CD4-positive, CD25-positive, alpha-beta regulatory T cell (primary cell): ENCODE measurements at places on chromosomes 16 and 17.

DNA sequence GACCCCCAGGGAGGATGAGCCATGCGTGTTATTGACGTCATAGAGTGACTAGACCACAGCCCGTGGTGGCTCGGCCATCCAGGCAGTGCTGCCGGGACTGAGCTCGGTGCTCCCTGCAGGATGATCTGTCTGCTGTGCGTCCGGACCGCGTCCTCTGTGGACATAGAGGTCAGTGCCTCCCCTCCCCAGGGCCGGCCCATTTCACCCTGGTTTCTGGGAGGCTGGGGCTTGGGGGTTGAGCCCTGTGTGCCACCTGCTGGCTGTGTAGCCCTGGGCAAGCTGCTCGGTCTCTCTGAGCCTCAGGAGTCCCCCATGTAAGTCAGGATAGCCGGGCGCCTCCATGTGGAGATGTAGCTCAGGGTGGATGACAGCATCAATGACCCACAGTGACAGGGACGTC is 8.3 kb downstream of the TSC2 start:
- H3K4me3 ChIP-seq = no peak overlapping the region
- H3K36me3 ChIP-seq = peaks cover 30% of the 10 kb centered on the region
- H3K27ac ChIP-seq = no peak overlapping the region
- no peak for DNase-seq
- no peaks in the 10 kb centered on the region for H3K4me1 ChIP-seq

GRCh38 chr17:55286681-55287589 is 22.2 kb downstream of the HLF start:
- no peak overlapping the region for H3K27ac ChIP-seq
- H3K36me3 ChIP-seq = no peaks in the 10 kb centered on the region
- peaks cover 11% of the 10 kb centered on the region for H3K4me1 ChIP-seq
- H3K27me3 ChIP-seq = no peaks in the 10 kb centered on the region
- no peak for DNase-seq
- no peak overlapping the region for H3K4me3 ChIP-seq

DNA sequence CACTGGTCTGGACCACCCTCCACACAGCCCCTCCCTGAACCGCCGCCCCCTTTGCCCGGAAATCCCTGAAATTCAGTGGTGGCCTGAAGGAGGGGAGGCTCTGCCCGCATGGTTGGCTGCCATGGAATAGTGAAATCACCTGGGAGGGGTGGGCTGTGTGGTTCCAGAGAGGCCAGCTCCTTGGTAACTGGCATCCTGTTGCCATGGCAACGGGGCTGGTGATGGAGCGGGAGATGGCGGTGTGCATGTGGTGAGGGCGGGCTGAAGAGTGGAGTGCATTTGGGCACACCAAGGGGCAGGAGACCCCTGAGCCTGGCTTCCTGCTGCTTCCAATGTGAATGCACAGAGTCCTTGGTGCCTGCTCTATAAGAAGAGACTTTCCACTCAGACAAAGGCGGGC is 2.4 kb downstream of the EFNB3 start:
- no peak for DNase-seq
- no peak overlapping the region for H3K4me3 ChIP-seq
- no peak overlapping the region for H3K27ac ChIP-seq
- H3K4me1 ChIP-seq = peaks cover 14% of the 10 kb centered on the region

- H3K36me3 ChIP-seq = no peaks in the 10 kb centered on the region
- H3K4me3 ChIP-seq = no peak overlapping the region
- no peak overlapping the region for H3K27ac ChIP-seq
- DNase-seq = no peak
These were observed 18.2 kb upstream of the NXPH3 start for GRCh38 chr17:49557312-49558024.

DNA sequence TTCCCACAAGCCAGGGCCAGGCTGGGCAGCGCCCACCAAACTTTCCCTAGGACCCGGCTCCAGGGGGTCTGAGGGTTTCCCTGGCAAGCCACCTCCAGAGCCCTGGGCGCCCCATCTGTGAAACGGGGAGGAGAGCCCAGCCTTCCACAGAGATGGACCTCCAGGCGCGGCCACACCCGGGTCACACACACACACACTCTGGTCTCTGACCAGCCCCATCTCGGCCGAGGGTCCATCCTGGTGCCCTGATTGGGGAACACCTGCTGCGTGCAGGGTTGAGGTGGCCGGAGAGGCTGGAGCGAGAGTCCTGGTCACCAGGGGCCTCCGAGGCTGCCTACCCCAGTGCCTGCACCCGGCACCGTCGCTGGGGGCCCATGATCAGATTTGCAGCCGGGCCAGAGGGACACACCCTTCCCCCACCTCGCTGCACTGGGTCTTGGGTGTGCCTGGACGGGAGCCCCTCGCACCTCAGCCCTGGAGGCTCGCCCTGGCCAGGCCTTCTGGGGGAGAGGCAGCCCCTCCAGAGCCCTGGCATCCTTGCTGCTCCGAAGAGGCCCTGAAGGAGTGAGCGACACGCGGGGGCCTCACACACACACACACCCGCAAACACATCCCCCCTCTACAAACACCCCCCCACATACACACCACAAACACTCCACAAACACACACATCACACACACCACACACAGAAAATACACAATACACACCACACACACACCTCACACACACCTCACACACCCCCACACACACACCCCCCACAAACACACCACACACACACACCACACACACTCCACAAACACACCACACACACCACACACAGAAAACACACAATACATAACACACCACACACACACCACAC is 29.7 kb downstream of the SLC25A10 start:
- H3K4me3 ChIP-seq = no peak overlapping the region
- H3K4me1 ChIP-seq = no peaks in the 10 kb centered on the region
- H3K27me3 ChIP-seq = no peaks in the 10 kb centered on the region
- no peak overlapping the region for H3K27ac ChIP-seq

GRCh38 chr16:12815361-12815760 is 11.7 kb upstream of the CPPED1 start:
- H3K4me1 ChIP-seq = no peaks in the 10 kb centered on the region
- H3K4me3 ChIP-seq = no peak overlapping the region
- H3K27ac ChIP-seq = no peak overlapping the region
- no peak for DNase-seq
- no peaks in the 10 kb centered on the region for H3K36me3 ChIP-seq

GRCh38 chr17:67285360-67285759 is 40.4 kb upstream of the HELZ start:
- H3K36me3 ChIP-seq = no peaks in the 10 kb centered on the region
- H3K4me3 ChIP-seq = no peak overlapping the region
- no peak for DNase-seq
- H3K4me1 ChIP-seq = no peaks in the 10 kb centered on the region
- no peak overlapping the region for H3K27ac ChIP-seq

DNA sequence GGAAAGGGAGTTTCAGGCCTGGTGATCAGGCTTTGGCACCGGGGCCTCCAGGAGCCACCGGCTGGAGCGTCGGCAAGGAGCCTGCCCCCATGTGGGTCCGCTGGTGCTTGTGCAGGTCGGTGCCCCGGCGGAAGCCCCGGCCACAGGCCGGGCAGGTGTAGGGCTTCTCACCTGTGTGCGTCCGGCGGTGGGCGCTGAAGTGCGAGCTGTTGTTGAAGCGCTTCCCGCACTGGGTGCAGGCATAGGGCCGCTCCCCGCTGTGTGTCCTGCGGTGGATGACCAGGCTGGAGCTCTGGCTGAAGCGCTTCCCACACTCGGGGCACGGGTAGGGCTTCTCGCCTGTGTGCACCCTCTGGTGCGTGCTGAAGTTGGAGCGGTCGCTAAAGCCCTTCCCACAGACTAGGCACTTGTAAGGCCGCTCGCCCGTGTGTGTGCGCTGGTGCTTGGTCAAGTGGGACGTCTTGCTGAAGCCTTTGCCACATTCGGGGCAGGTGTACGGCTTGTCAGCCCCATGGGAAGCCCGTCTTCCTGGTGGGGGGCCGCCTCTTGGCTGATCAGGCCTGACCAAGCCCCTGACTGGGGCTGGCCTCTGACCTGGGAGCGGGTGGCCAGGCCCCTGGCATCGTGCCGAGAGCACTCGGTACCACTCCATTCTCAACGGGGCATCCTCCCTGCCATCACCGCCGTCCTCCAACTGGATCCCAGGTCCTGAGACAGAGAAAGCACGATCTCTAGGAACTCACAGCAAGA is 14.4 kb downstream of the ZNF500 start:
- H3K27me3 ChIP-seq = no peaks in the 10 kb centered on the region
- H3K4me1 ChIP-seq = no peaks in the 10 kb centered on the region
- H3K36me3 ChIP-seq = peaks cover 39% of the 10 kb centered on the region
- no peak overlapping the region for H3K4me3 ChIP-seq
- DNase-seq = no peak

DNA sequence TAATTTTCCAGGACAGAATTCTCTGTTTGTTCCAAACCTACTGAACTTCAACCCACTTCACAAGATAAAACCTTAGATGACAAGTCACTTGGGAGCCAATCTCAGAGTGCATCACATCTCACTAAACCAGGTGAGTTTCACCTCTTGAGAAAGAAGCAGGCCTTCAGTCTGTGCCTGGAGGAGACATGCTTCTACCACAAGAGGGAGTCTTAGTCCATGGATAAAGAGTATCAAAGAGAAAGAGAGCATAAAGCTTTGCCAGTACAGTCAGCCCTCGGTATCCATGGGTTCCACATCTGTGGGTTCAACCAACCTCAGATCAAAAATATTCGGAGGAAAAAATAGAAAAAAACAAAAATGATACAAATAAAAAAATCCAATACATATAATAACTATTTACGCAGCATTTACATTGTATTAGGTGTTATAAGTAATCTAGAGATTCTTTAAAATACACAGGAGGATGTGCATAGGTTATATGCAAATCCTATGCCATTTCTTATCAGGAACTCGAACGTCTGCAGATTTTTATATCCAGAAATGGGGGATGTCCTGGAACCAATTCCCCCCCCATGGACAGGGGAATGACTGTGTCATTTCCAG is 37.7 kb downstream of the DUSP14 start:
- peaks cover 86% of the 10 kb centered on the region for H3K36me3 ChIP-seq
- no peaks in the 10 kb centered on the region for H3K27me3 ChIP-seq
- H3K4me1 ChIP-seq = no peaks in the 10 kb centered on the region
- H3K4me3 ChIP-seq = no peak overlapping the region
- DNase-seq = no peak

- H3K27me3 ChIP-seq = no peaks in the 10 kb centered on the region
- H3K4me1 ChIP-seq = no peaks in the 10 kb centered on the region
- H3K36me3 ChIP-seq = no peaks in the 10 kb centered on the region
These were observed 931.9 kb upstream of the SOX9 start for GRCh38 chr17:71188811-71189492.

DNA sequence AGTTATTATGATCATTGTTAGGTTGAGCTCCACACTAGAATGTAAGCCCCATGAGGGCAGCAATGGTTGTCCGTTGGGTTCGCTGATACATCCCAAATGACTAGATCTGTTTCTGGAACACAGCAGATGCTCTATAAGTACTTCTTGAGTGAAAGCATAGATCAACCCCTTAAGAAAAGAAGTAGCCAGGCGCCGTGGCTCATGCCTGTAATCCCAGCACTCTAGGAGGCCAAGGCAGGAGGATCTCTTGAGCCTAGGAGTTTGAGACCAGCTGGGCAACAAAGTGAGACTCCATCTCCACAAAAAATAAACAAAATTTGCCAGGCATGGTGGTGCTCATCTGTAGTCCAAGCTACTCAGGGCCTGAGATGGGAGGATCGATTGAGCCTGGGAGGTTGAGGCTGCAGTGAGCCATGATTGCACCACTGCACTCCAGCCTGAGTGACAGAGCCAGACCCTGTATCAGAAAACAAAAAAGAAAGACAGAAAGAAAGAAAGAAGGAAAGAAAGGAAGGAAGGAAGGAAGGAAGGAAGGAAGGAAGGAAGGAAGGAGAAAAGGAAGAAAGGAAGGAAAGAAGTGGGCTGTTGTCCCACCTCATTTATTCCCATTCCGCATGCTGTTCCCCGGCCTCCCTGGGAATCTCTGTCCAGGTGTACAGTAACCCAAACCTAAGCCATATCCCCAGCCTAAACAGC is 54.4 kb upstream of the RPL38 start:
- no peaks in the 10 kb centered on the region for H3K4me1 ChIP-seq
- H3K27ac ChIP-seq = no peak overlapping the region
- no peaks in the 10 kb centered on the region for H3K27me3 ChIP-seq
- H3K36me3 ChIP-seq = no peaks in the 10 kb centered on the region
- no peak for DNase-seq
- no peak overlapping the region for H3K4me3 ChIP-seq

- DNase-seq = no peak
- H3K27me3 ChIP-seq = no peaks in the 10 kb centered on the region
- no peak overlapping the region for H3K27ac ChIP-seq
- no peak overlapping the region for H3K4me3 ChIP-seq
These were observed 42.1 kb downstream of the MPRIP start for GRCh38 chr17:17084317-17084835.

DNA sequence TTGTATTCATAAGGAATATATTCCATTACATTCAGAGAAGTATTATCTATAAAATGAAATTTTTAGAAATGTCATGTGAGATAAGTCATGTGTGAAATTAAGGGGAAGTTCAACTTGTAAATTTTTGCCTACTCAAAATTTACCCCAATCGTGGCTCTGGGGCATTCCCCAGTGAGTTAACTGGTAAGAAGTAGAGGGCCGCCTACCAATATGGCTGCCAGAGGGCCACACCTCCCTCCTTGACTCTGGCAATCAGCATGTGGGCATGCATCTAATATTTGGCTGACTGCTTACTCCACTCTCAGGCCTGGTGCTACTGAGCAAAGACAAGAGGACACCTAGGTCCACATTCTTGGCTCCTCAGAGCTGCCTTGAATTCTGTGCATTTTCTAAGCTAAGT is 39.7 kb upstream of the CNTNAP4 start:
- no peaks in the 10 kb centered on the region for H3K36me3 ChIP-seq
- no peak overlapping the region for H3K27ac ChIP-seq
- H3K4me1 ChIP-seq = no peaks in the 10 kb centered on the region
- DNase-seq = no peak
- no peaks in the 10 kb centered on the region for H3K27me3 ChIP-seq
- H3K4me3 ChIP-seq = no peak overlapping the region

- H3K4me3 ChIP-seq = no peak overlapping the region
- no peak for DNase-seq
- H3K36me3 ChIP-seq = no peaks in the 10 kb centered on the region
- H3K27me3 ChIP-seq = peaks cover 5% of the 10 kb centered on the region
These were observed 2.6 kb upstream of the CCL22 start for GRCh38 chr16:57355898-57356414.

DNA sequence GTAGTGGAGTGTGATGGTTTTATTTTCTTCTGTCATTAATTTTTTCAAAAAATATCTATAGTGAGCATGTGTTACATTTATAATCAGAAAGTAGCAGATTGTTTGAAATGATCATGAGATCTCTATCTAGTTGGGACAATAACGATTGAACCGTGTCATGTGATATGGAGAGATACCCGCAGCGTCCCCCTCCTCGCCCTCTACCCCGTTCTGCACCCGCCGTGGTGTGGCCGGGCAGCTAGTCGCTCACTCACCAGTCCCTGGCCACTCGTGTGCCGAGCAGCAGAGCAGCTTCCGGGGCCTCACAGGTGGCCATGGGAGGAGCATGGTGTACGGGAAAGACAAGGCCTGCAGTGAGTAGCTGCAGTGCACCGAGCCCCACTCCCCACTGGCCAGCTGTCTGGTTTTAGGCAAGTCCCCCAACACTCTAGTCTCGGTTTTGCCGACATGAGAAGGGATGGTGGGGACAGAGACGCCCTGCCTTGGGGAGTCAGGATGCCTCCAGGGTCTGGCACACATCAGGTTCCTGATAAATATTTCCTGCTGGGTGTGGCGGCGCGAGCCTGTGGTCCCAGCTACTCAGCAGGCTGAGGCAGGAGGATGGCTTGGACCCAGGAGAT is 15.3 kb downstream of the MLYCD start:
- peaks cover 77% of the 10 kb centered on the region for H3K36me3 ChIP-seq
- H3K4me3 ChIP-seq = no peak overlapping the region
- H3K27me3 ChIP-seq = no peaks in the 10 kb centered on the region
- no peak for DNase-seq
- no peaks in the 10 kb centered on the region for H3K4me1 ChIP-seq

GRCh38 chr17:6070430-6070912 is 292 bp downstream of the WSCD1 start:
- no peaks in the 10 kb centered on the region for H3K36me3 ChIP-seq
- no peak overlapping the region for H3K27ac ChIP-seq
- no peak for DNase-seq
- H3K4me1 ChIP-seq = no peaks in the 10 kb centered on the region
- peaks cover 12% of the 10 kb centered on the region for H3K27me3 ChIP-seq
- no peak overlapping the region for H3K4me3 ChIP-seq
